ENCODE measurements at places on chromosomes 4 and X.

DNA sequence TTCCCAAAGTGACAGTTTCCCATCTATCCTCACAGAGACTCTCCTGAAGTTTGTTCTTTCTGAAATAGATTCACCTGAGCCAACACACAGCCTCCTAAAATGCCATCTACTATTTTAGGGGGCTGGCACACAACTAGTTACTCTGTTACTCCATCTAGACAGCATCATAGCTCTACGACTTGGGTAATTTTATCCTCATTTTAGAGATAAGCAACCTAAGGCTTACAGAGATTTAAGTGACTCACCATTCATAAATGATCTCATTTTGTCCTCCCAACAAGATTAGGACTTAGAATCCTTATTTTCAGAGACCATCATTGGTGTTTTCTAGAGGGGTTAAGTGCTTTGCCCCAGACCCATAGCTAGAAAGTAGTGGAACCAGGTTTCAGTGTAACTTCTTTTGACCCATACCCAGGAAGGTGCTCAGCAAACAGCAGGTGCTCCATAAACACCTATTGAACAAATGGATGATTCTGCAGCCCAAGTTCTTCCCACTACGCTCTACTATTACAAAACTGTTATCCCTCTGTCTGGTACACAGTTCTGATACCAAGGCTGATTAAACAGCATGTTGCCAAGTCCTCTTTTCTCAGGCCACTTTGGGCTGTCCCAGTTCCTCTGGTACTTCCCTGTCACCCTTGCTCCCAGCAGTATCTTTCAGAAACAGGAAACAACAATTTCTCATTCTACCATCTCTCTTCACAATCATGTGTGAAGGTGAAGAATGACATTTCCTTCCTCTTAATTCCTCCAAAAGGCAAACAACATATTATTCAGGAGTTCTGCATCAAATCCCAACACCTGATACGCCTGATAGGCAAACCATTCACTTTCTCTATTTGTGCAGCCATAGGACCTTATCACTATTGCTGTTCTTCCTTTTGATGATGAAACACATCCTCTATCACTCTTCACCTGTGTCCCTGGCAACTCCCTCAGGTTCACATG lies 304.7 kb upstream of the TAPT1 start:
- DNase-seq, result no peak

- DNase-seq, result no peak
Observed at GRCh38 chrX:21802839-21803238, 36.6 kb upstream of the MBTPS2 start.

- DNase-seq, result no peak
Observed at GRCh38 chr4:141860974-141861373, 224.6 kb downstream of the IL15 start.

DNA sequence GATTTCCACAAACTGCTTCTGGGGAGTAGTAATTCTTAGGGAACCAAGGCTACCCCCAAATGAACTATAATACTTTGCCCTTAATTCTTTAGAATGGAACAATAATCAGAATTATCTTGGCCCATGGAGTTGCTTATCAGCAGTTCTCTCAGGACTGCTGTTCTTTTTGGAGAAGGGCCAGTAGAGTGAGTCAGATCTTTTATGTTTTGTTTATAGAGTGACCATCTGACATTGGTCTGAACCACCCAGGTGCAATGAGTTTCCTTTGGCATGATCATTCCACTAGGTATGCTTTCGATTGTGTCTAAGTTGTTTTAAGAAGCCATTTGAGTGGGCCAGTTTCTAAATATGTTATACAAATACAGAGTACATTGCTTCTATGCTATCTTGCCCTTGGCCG lies 31.8 kb downstream of the PRRG1 start:
- DNase-seq, result no peak

DNA sequence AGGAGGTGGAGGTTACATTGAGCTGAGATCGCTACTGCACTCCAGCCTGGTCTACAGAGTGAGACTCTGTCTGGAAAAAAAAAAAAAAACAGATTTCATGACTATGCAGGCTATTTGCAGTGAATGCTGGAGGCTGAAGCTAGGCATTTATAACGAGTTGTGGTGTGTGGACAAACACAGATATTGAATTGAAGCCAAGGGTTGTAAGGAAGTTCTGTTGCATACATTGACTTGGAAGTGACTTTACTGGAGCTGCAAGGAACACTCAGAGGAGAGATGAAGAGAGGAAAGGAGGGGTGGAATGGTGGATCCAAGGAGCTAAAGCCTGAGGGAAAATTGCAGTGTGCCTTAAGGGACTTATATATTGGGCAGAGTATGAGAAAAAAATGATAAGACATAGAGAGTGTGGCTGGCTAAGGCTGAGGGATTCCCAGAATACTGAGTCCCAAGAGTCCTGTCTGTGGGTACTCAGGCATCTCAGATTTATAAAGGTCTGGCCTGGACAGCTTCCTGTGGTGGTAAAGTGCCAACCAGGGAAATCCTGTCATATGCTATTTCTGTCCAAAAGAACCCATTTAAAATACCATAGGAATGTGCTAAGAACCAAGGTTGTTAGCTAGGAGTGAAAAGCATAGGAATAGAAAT lies 87.8 kb upstream of the GUCY1A1 start:
- DNase-seq, result no peak

DNA sequence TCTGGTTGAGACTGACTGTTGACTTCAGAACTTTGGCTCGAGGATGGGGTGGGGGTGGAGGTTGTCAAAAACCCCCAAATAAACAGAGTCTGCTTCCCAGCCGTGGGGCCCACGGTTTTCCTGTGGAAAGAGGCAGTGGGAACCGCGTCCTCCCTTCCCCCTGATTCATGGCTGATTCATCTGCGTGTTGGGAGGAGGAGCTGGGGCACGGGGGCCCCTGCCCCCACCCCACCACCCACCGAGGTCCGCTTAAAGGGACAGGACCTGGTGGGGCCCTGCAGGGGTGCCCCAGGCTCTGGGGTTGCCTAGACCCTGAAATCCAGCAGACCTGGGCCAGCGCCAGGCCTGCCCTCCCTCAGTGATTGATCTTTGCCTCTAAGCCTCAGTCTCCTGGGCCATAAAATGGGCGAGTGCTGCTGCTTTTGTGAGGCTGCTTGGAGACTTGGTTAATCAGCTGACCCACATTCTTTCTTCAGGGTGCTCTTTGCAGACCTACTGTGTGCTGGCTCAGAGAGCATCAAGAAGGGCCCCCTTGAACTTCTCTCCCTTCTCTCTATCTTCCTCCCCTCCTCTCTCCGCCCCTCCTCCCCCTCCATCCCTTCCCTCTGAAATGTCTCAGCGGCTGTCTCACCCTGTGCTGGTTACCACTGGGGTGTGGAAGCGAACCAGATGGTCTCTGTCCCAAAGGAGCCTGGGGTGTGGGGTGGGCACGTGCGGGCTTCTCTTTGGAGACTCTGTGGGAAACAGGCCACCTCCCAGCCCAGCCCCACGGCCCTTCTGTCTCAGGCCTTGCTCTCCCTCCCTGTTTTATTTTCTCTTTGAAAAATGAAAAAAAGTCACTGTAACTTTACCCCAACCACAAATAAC lies 9.1 kb downstream of the HTRA3 start:
- DNase-seq, result no peak

GRCh38 chr4:56744030-56744429 lies 62.9 kb upstream of the HOPX start:
- DNase-seq, result no peak

DNA sequence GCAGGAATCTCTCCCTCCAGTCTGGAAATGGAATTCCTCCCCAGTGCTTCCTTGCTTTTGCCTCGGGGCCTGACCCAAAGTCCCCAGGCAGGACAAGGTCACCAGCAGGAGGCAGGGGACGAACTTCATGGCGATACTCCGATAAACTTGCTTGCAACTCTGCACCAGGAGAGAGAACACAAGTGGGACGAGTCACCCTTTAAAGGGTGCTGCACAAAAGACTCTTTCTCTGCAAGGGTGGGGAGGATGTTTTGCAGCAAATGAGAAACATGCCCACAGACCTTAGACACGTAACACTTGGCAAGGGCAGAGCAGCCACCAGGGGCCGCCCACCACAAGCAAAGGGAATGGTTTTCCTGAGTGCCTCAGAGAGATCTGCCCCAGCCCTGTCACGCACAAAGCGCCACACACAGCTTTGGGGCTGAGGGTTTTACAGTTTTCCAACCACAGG lies at the start of gene FGFBP2:
Gene FGFBP2, minus strand, starts transcription at position 175 of the 451 bp plus-strand sequence. Its CDS starts 46 bp downstream, at position 129.
- peak; percentile 31 for DNase-seq

DNA sequence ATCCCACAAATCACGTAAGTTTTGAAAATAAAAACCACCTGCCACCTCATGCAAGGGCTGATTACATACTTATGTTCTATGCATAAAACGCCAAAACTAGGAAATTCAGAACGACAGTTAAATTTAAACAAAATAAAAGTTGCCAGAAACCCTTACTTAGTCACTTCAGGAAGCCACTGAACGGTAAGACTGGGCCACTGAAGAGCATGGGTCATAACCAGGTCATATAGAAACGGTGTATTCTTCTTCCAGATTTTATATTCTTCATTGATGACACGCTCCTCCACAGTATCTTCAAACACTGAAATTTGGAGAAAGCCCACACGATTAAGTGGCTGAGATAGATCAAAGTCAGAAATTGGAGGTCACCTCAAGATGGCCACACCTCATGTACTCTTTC lies 1.2 kb downstream of the RBBP7 start:
- no peak for DNase-seq

DNA sequence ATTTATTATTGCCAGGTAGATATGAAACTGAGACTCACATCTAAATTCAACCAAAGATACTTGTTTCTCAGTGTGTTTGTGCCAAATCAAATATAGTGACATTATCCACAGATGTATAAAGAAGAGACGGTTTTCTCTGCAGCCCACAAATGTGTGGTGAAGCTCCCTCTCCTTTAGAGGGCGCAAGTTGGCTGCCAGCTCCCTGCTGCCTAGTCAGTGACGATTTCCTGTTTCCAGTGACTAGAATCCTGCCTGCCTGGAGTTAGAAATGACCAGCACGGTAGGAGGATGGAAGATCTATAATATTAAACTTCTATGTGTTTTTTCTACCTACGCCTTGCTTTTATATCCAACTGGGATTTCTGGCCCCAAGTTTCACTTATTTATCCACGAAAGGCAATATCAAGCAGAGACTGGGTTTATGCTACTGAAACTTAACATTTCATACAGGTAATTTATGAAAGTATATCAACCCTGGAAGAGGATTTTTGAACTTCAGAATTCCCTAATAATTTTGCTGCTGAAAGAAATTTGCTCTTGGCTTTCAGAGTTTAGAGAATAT lies 1793.7 kb upstream of the TENM3 start:
- DNase-seq, result no peak

GRCh38 chrX:20471483-20471882 lies 204.8 kb upstream of the RPS6KA3 start:
- DNase-seq, result no peak

- DNase-seq, result peak; percentile 38
Observed at GRCh38 chrX:148500423-148501385, at the start of gene AFF2. AFF2 (plus strand) TSS chrX:148500617; CDS start chrX:148501098, 481 bp downstream.

GRCh38 chr4:137394018-137394417 lies 138.3 kb downstream of the PCDH18 start:
- DNase-seq, result no peak

GRCh38 chr4:89528526-89529133 lies 221.0 kb upstream of the GPRIN3 start:
- DNase-seq, result no peak

DNA sequence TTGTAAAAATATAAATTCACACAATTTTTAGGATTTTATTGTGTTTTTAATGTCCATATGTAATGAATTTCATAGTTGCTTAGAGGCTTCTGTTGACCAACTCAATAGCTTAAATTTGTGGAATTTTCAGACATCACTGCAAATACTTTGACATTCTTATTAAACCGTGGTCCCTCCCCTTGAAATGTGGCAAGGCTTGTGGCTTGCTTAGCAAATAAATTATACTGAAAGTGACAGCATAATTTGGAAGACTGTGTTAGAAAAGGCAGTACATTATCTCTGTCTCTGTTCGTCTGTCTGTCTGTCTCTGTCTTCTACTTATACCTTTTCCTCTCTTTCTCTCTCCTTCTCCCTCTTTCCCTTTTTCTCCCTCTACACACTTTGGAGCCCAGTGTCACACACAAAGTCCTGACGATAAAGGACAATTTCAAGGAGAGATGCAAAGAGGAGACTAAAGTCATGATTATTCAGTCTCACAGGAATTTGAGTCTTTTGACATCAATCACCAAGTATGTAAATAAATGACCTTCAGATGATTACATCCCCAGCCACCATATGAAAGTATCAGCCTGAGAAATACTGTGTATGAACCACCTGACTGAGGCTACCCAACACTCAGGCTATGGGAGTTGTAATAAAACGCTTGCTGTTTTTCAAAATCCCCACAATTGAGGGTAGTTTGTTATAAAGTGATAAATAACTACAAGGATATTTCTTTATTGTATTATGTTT lies 21.0 kb upstream of the UGT2B7 start:
- DNase-seq, result no peak

- no peak for DNase-seq
Observed at GRCh38 chr4:122842984-122843531, 16.4 kb downstream of the FGF2 start.

- no peak for DNase-seq
Observed at GRCh38 chr4:78019414-78019813, 37.7 kb upstream of the FRAS1 start.

DNA sequence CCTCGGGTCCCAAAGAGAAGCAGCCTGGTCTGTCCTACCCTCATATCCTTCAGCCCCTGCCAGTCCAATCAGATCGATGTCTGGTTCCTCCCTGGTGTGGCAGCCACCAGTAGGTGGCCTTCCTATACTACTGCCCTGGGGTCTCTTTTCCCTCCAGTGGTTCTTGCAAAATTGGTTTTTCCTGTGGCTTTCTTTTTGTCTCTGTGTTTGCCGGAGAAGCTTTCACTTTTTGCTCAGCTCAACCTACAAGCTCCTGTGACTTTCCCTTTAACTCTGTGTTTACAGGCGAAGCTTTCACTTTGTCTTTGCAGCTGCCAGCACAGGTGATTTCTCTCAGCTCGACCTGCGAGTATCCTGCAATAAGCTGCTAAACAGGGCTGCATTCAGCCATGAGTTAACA lies 46.8 kb downstream of the UGT2A3 start:
- no peak for DNase-seq

GRCh38 chr4:124044867-124045266 lies 648.3 kb downstream of the SPRY1 start:
- DNase-seq, result no peak

- DNase-seq, result no peak
Observed at GRCh38 chr4:110989125-110989524, 366.2 kb upstream of the PITX2 start.

DNA sequence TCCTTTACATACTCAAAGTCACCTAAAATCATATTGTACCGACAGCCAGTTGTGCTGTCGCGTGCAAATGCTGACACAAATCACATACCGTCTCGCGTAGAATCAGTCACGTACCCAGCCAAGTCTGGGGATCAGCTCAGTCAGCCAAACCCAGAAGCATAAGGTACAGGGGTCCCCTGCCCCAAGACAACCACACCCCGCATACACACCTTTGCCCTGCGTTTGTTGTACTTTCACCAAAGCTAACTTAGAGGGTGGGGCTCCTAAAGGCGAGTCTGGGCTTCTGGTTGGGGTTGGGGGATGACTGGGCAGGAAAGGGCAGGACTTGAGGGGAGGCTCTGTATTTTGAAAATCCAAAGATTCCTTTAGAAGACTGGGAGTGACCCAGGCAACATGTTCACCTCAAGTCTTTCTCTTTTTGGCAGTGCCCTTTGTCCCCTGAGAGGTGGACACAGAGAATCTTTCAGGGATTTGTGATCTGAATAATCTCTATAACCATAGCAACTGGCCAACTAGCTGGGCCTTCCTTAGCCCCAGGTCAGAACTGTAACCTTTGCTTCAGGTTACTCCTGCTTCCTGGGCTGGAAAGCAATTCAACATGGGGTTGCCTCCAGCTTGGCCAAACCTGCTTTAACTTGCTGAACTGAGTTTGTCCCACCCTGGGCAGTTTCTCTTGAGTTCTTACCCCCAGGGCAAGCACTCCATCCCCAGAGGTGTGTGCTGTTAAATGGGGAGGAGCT lies 992 bp downstream of the GDPD2 start:
- no peak for DNase-seq

Data from right lobe of liver (tissue), 6 donors.